ENCODE measurements at places on chromosomes 16 and 17. TPM values are rescaled to one million over a fixed set of nuclear protein-coding genes. Genes with fewer than 3 reads are reported as not detected.

- H3K27ac ChIP-seq: no peak overlapping the region
- peaks cover 16% of the 10 kb centered on the region for H3K4me1 ChIP-seq
- no peak overlapping the region for H3K4me3 ChIP-seq
Measured at GRCh38 chr16:9102379-9102778, 10.9 kb downstream of the HAPSTR1 start.

- no peak overlapping the region for H3K27ac ChIP-seq
- H3K27me3 ChIP-seq: no peaks in the 10 kb centered on the region
- no peaks in the 10 kb centered on the region for H3K4me1 ChIP-seq
- H3K4me3 ChIP-seq: no peak overlapping the region
Measured at GRCh38 chr17:34917381-34917780, 43.9 kb downstream of the CCT6B start.

- H3K27me3 ChIP-seq: no peaks in the 10 kb centered on the region
- H3K36me3 ChIP-seq: no peaks in the 10 kb centered on the region
- no peak overlapping the region for H3K27ac ChIP-seq
Measured at GRCh38 chr16:2598723-2599122, 60.9 kb downstream of the PDPK1 start.

GRCh38 chr17:4892499-4893221 is 6.7 kb upstream of the C17orf107 start:
- H3K4me3 ChIP-seq: no peak overlapping the region
- H3K4me1 ChIP-seq: no peaks in the 10 kb centered on the region

GRCh38 chr17:42561897-42562387 is at the start of gene COASY:
Gene COASY, plus strand, starts transcription at chr17:42562148. Its CDS starts 475 bp downstream, at chr17:42562623.
- H3K4me1 ChIP-seq: peaks cover 18% of the 10 kb centered on the region
- peak; percentile 96 for DNase-seq
- peak within 1 kb of the TSS; percentile 73 for H3K4me3 ChIP-seq
- no peaks in the 10 kb centered on the region for H3K36me3 ChIP-seq
- H3K27ac ChIP-seq: peak within 1 kb of the TSS; percentile 85
- no peaks in the 10 kb centered on the region for H3K27me3 ChIP-seq

- no peaks in the 10 kb centered on the region for H3K27me3 ChIP-seq
- no peak for DNase-seq
- H3K4me1 ChIP-seq: peaks cover 6% of the 10 kb centered on the region
- H3K27ac ChIP-seq: no peak overlapping the region
- no peaks in the 10 kb centered on the region for H3K36me3 ChIP-seq
Measured at GRCh38 chr17:18177722-18178121, 5.9 kb upstream of the ALKBH5 start.

GRCh38 chr16:70589998-70590471 is 56.3 kb upstream of the IL34 start:
- H3K4me1 ChIP-seq: no peaks in the 10 kb centered on the region
- no peaks in the 10 kb centered on the region for H3K27me3 ChIP-seq
- peak; percentile 64 for DNase-seq
- peak overlapping the region; percentile 52 for H3K27ac ChIP-seq
- H3K4me3 ChIP-seq: peak overlapping the region; percentile 0

- DNase-seq: no peak
- no peaks in the 10 kb centered on the region for H3K27me3 ChIP-seq
- no peak overlapping the region for H3K4me3 ChIP-seq
Measured at GRCh38 chr17:14469971-14470370, 169.1 kb downstream of the HS3ST3B1 start.

GRCh38 chr16:23771642-23772041 is 16.8 kb downstream of the CHP2 start:
- no peaks in the 10 kb centered on the region for H3K27me3 ChIP-seq
- H3K4me1 ChIP-seq: no peaks in the 10 kb centered on the region
- H3K36me3 ChIP-seq: no peaks in the 10 kb centered on the region
- no peak overlapping the region for H3K4me3 ChIP-seq
- no peak for DNase-seq

GRCh38 chr16:29743827-29744531 is 1.8 kb downstream of the C16orf54 start:
- no peak overlapping the region for H3K4me3 ChIP-seq
- H3K36me3 ChIP-seq: no peaks in the 10 kb centered on the region
- DNase-seq: no peak
- no peaks in the 10 kb centered on the region for H3K4me1 ChIP-seq

DNA sequence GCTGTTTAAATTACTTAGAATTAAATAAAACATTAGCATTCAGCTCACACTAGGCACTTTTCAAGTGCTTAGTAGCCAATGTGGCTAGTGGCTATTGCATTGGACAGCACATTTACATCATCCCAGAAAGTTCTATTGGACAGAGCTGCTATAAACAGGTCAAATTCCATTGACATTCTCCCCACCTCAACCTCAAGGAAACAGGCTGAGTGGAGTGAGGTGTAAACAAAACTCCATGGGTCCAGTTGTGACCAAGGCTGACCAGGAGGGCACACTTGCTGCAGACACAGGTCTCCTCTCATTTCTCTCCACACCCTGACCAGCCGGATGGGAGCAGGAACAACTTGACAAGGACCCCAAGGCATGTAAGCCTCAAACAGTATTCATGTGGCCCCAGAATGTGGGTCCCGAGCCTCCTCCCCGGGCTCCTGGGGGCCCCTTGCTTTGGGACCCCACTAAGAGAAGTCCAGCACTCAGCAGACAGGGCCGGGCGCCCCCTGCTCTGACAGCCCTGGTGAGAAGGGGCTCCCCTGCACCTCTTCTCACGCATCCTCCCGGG is 488 bp downstream of the C17orf113 start:
- DNase-seq: no peak
- no peaks in the 10 kb centered on the region for H3K4me1 ChIP-seq
- H3K27ac ChIP-seq: peak overlapping the region; percentile 52

DNA sequence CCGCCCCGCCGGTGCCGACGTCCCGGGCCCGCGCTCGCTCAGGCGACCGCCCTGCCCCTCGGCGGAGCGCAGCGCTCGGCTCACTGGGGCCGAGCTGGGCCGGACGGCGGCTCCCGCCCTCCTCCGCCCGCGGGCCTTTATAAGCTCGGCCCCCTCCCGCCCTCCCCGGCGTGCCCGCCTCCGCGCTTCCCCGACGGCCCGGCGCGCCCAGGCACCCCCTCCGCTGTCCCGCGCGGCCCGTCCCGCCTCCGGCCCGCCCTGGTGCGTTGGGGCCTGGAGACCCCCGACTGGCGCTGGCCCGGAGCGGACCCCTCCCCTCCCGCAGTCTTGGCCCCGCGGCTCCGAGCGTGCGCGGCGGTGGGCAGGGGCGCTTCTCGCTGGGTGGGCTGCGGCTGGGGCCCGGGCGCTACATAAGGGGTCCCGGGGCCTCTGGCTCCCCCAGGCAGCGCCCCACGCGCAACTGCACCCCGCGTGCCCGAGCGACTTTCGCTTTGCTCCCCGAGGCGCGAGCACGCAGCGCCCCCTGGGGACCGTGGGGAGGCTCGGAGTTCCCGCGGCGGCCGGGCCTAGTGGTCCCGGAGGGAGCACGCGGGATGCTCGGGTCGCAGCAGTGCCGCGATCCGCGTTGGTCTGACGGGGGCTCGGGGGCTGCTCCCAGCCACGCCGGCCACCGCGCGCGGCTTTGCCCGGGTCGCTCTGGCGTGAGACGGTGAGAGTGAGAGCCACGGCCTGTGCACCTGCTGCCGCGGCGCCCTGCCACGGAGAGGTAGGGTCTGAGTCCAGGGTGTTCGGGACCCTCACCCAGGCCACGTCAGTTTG is at the start of gene PIEZO1:
Gene PIEZO1, minus strand, starts transcription at position 115 of the 819 bp plus-strand sequence. CDS start 256 bp downstream, outside the sequence.
- no peaks in the 10 kb centered on the region for H3K27me3 ChIP-seq
- no peaks in the 10 kb centered on the region for H3K36me3 ChIP-seq
- DNase-seq: peak; percentile 80
- H3K4me3 ChIP-seq: peak within 1 kb of the TSS; percentile 44
- H3K27ac ChIP-seq: peak within 1 kb of the TSS; percentile 82
- no peaks in the 10 kb centered on the region for H3K4me1 ChIP-seq

DNA sequence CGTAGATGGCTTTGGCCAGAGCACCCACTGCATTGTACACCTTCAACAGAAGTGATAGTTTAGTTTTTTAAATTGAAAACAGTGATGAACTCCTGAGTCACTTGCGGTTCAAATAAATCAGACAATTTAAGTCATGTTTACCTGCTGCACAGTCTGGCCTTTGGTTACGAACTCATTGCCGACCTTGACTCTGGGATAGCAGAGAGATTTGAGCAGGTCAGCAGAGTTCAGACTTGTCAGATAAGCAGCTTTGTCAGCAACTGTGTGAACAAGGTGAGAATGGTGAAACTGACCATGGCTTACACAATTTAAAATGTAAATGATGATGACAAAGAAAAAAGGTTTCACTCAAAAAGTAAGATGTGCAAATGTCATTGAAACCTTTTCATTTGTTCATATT is 9.3 kb downstream of the MYH4 start:
- no peaks in the 10 kb centered on the region for H3K36me3 ChIP-seq
- H3K27ac ChIP-seq: no peak overlapping the region
- no peak overlapping the region for H3K4me3 ChIP-seq
- DNase-seq: no peak

DNA sequence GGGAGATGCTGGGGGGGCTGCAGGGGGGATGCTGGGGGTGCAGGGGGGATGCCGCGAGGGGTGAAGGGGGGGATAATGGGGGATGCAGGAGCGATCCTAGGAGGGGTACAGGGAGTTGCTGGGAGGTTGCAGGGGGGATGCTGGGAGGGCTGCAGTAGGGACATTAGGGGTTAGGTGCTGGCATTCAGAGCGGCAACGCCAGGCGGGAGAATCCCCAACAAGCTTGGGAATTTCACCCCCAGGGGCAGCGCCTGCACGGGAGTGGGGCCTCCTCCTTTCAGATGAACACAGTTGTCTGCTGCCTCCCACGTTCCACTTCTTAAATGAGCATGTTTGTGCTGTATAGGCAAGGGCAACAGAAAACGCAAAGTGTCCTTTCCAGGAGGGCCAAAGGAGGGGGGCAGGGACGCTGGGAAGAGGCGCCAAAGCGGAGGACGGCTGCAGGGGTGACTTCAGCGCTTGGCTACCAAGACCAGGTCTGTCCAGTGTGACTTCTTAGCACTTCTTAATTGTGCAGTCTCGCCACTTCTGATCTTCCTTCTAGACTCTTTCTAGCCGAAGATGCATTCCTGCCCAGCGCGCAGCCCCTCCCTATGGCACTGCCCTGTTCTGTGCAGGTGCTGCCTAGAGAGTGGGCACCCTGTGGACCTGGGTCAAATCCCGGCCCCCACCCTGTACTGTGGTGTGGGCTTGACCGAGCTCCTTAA is 2.0 kb upstream of the SLC6A4 start:
- no peak for DNase-seq
- no peak overlapping the region for H3K4me3 ChIP-seq
- H3K27ac ChIP-seq: no peak overlapping the region
- no peaks in the 10 kb centered on the region for H3K36me3 ChIP-seq

DNA sequence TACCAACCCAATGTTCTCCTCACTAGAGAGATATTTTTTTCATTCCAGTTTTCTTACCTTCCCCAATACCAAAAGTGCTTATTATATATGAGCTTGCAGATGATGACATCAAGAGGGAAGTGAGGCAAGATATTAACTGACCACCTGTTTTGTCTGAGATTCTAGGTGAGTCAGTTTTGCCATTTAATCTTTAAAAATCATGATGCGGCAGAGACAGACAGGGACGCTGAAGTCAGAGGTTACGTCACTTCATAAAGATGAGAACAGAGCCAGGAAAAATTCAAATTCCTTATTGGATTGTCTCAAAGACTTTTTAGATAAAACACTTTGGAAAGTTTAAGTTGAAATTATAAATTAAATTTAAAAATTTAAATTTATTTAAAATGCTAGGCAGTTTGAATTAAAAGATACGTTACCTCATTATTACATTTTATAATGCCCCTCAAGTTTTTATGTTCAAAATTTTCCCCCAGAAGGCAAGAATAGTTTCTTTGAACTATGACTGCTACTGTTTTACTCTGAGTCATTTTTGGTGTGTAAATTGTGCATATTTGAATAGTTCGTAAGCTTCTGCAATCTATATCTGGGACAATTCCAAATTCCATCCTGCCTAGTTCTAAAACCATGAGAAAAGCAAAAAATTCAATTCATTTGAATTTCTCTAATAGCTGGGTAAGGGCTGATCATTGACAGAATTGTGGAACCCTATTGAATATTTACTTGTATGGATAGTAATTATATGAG is 839.6 kb upstream of the GOT2 start:
- no peak for DNase-seq
- H3K4me3 ChIP-seq: no peak overlapping the region
- no peaks in the 10 kb centered on the region for H3K36me3 ChIP-seq
- no peaks in the 10 kb centered on the region for H3K27me3 ChIP-seq
- H3K4me1 ChIP-seq: no peaks in the 10 kb centered on the region

Gene CLDN6
- 4.1 TPM for total RNA-seq

Gene DNAH2
- under 0.01 TPM for total RNA-seq

Gene SLC25A39
- 41.9 TPM for total RNA-seq

Gene CCDC144A
- total RNA-seq: 24.2 TPM

Data from uterus (tissue), 4 donors.